ENCODE measurements at places on chromosomes 4 and X.

- no peak for DNase-seq
Measured at GRCh38 chrX:50111742-50112141, 89.1 kb downstream of the AKAP4 start.

- no peak for DNase-seq
Measured at GRCh38 chr4:74006009-74006476, 7.6 kb upstream of the CXCL5 start.

DNA sequence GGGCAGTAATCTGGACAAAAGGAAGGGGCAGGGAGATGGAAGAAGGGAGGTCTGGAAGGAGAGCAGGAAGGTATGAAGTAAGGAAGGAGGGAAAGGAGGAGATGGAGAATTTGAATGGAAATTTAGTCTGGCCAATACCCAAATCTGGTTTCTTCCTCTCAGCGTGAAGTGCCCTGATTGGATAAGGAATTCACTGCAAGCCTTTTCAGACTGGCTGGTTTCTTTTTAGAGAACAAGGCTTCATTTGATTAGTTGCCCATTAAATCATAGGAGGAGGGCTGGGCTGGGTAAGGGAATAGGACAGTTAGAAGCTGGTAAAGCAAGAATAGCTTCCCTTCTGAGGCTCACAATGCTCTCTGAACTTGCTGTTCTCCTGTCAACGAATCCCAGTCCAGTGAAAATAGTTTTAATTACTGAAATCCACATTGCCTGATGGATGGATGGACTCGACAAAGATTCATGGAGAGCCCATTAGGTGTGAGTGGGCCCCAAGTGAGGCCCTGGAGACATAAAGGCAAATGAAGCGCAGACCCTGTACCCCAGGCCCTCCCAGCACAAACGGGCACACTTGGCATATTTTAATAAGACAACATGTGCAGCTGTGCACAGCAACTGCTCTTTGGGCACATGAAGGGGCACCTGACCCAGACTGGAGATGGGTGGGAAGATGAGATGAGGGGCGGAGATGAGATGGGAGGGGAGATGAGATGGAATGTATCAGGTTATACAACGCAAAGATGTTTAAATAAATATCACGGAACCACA, 347.1 kb upstream of the GATB start:
- no peak for DNase-seq

- DNase-seq, result no peak
Measured at GRCh38 chr4:87114245-87115062, 106.0 kb downstream of the KLHL8 start.

DNA sequence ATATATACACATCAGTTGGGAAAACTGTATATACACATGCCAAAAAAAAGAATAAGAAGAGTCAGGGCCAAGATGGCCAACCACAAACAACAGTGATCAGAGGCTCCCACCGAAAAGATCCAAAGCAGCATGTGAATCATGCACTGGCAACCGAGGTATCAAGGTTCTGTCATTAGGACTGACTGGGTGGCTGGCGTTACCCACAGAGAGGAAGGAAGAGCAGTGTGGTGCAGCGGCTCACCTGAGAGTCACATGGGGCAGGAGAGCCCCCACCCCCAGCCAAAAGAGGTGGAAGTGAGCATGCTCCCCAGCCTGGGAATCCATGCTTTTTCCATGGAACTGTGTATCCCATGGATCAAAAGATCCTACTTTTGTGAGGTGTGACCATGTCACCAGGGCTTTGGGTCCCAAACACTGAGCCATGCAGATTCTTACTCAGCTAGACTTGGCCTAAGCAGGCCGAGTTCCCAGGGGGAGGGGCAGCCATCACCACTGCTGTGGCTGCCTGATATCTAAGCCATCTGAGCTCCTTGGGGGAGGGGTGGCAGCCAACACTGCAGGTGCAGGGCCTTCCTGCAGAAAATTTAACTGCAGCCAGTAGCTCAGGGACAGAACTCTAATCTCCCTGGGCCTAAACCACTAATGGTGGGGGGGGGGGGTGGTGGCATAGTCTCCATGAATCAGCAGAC, 52.8 kb downstream of the P2RY10 start:
- no peak for DNase-seq

GRCh38 chr4:71066737-71067716, 73.6 kb downstream of the DCK start:
- no peak for DNase-seq

DNA sequence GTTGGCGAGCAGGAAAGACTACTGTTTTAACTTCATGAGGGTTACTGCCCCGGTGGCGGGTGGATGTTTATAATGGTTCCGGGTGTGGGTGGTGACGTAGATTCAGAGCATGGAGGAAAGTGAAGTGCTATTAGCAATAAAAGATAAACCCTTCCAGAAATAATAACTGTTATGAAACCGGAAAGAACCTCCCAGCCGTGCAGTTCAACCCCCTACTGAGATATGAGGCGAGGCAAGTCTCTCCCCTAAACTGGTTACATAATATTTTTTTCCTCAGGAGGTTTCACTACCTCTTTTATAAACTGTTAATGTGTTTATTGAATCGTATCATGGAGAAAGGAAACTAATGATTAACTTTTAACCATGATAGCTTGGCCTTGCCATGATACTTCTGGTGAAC, 33.9 kb upstream of the STIM2 start:
- no peak for DNase-seq

GRCh38 chrX:53186351-53186750, 38.7 kb downstream of the KDM5C start:
- DNase-seq, result no peak

DNA sequence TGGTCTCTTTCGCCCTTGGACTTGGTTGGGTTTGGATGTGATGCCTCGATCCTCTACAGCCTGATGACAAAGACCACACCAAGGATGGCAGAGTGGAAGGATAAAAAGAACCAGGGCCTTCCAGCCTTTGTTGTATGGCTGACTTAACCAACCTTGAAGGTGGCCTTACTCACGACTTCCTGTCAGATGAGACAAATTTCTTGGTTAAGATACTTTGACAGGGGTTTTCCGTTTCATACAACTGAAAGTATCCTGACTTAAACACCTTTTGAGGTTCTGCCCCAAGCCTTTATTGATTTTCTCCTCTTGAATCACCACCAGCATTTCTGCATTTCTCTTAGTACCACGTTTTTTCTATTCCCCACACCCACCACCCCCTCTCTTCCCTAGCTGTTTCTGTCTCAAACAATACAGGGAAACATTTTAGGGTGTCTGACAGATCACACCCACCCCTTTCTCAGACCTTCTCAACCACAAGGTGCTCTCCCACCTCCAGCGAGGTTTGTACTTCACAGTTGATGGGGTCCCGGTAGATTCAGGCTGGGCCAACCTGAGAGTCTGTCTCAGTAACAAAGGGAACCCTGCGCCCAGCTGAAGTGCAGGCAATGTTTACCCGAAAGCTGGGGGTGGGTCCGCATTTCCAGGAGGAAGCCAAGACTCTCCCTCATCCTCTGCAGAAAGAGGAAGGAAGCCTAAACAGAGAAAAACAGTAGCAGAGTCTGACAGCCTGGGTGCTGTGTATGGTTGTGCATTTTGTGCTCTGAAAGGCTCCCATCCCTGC, 5.0 kb upstream of the TSPAN5 start:
- DNase-seq, result peak; percentile 69

- no peak for DNase-seq
Measured at GRCh38 chr4:139603576-139604410, 47.8 kb upstream of the SETD7 start.

DNA sequence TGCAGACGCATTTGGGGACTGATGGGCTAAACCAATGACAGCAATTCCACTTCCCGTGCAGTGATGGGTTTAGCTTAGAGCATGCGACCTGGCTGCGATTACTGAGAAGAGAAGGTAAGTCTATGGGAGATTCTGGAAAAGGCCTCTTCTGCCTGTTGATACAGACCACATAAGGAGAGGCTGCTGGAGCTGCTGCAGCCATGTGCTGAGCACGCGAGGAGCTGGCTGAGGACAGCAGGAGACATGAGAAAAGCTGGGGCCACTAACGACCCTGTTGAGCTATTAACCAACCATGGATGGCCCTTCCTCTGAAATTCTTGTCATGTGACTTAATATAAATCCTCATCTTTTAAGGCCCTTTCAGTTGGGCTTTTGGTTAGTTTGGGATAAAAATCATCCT, 199.9 kb downstream of the PRDM5 start:
- DNase-seq, result no peak

DNA sequence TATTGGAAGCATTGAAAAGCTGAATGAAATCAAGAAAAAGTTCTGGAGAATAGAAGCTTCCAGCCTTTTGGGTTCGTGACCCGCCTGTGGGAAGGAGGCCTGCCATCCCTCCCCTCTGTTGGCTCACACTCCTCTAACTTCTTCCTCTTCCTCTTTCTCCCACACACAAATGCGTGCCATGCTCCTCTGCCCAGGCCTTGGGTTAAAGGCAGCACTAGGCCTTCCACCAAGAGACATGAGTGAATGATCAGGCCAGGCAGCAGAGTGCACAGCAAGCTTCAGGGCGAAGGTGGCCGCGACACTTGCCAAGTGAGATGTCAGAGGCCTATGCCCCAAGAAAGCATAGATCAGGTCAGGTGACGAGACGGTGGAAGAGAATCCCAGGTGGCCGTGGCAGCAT, 38.4 kb downstream of the FAM193A start:
- no peak for DNase-seq

- no peak for DNase-seq
Measured at GRCh38 chr4:5460106-5460801, 248.1 kb downstream of the EVC2 start.

Data from stimulated activated CD8-positive, alpha-beta memory T cell treated with anti-CD3 and anti-CD28 coated beads, Interleukin-15, amount 100 ng/mL, for 4 hours (primary cell).